ENCODE measurements at places on chromosomes 11 and 22. TPM values are rescaled to one million over a fixed set of nuclear protein-coding genes. Genes with fewer than 3 reads are reported as not detected.

Gene OR52A5
- not detected for total RNA-seq

Gene ANKK1
- total RNA-seq = not detected

Gene APOA4
- total RNA-seq = not detected

Gene RPS6KA4
- 52.5 TPM for total RNA-seq

Gene SMTNL1
- not detected for total RNA-seq

Gene STK33
- total RNA-seq = 2.4 TPM

Gene MMP12
- 0.17 TPM for total RNA-seq

Gene OR2AT4
- not detected for total RNA-seq

Gene FAT3
- 1.1 TPM for total RNA-seq

Gene SPDYC
- not detected for total RNA-seq

Gene API5
- 68.0 TPM for total RNA-seq

Gene IL17REL
- total RNA-seq = not detected

Gene TMEM138
- 23.6 TPM for total RNA-seq

Gene CRYBA4
- total RNA-seq = not detected

Gene MIAT
- 0.72 TPM for total RNA-seq

Gene CATSPERZ
- total RNA-seq = not detected

Gene MPZL3
- total RNA-seq = 0.59 TPM

Gene TMPRSS4
- not detected for total RNA-seq

Gene CADM1
- total RNA-seq = 5.5 TPM

Gene SYT8
- 0.07 TPM for total RNA-seq

Gene NAV2
- 12.6 TPM for total RNA-seq

Gene MMP13
- total RNA-seq = not detected

Gene PRR33
- not detected for total RNA-seq

Gene GRAP2
- total RNA-seq = not detected

Gene KCTD14
- total RNA-seq = 0.72 TPM

Gene ART5
- not detected for total RNA-seq

Gene MYBPC3
- total RNA-seq = not detected

Gene EI24
- 96.2 TPM for total RNA-seq

Gene OR8K5
- total RNA-seq = not detected

Gene RIMBP3C
- total RNA-seq = not detected

Gene MAP6
- 2.4 TPM for total RNA-seq

Gene MICALL1
- 20.3 TPM for total RNA-seq

Gene IGSF9B
- total RNA-seq = 2.2 TPM

Gene SYCE3
- not detected for total RNA-seq

Gene GUCY1A2
- 0.10 TPM for total RNA-seq

Gene PRAME
- total RNA-seq = not detected

Gene FZD4
- 29.6 TPM for total RNA-seq

Gene KBTBD4
- total RNA-seq = 21.8 TPM
